ENCODE measurements at places on chromosomes 13 and 19.
A peak's percentile ranks its signal among the peaks of the same experiment; 100 is the strongest.

- DNase-seq: no peak
Observed at GRCh38 chr19:13918726-13919411, 12.9 kb downstream of the CC2D1A start.

DNA sequence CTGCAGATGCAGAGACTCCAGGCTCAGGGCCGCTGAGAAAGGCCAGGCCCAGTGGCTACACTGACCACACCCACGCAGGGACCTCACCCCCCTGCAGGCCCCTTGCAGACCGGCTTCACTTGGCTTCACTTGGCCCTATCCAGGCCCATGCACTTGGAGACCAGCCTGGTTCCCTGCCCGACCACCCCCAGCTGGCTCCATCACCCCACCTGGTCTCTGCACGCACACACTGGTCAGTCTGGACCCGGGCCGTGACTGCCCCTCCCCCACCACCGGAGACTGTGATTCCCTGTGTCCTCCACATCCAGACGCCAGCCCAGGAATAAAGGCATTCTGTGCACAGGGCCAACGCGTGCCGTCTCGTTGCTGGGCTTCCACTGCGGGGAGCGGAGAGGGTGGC, 4.9 kb upstream of the EBI3 start:
- no peak for DNase-seq

DNA sequence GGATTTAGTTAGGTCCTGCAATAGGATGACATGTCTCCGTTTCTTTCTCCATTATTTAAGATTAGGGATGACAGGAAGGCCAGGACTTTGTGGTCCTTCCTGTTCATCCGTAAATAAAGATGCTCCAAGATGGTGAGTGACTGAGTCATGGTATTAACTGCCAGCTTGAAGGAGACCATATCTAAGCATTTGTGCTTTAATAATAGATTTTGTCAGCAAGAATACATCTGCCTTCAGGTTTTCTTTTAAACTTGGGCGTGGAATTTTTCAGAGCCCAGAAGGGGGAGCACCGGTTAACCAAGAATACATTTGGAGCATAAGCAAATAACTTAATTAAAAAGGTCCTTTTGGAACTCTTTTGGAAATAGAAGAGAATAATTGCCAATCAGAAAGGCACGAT, 68.2 kb downstream of the ARHGAP35 start:
- DNase-seq: no peak

GRCh38 chr19:48469934-48470680, 938 bp downstream of the CYTH2 start:
- DNase-seq: no peak

DNA sequence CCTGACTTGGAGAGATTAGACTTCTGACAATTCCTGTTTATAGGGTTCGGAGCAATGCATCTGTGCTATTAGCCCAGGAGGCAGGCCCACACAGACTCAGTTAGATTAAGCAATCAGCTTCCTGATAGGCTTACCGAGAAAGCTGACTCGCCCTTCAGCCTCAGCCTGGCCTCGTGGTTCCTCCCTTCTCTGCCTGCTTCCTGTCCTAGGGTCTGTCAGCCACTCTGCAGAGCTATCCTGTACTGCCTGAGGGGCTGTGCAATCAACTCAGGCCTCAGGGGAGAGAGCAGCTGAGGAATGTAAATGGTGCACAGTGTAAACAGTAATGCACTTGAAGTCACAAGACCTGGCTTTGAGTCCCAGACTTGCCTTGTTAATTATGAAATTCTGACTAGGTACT, 30.7 kb downstream of the HTR2A start:
- DNase-seq: no peak

- no peak for DNase-seq
Observed at GRCh38 chr13:43058831-43059230, 35.4 kb downstream of the DNAJC15 start.

GRCh38 chr13:50594276-50595051, 249.0 kb downstream of the DLEU7 start:
- DNase-seq: no peak

- DNase-seq: no peak
Observed at GRCh38 chr19:2236064-2236313, 140 bp downstream of the PLEKHJ1 start.

DNA sequence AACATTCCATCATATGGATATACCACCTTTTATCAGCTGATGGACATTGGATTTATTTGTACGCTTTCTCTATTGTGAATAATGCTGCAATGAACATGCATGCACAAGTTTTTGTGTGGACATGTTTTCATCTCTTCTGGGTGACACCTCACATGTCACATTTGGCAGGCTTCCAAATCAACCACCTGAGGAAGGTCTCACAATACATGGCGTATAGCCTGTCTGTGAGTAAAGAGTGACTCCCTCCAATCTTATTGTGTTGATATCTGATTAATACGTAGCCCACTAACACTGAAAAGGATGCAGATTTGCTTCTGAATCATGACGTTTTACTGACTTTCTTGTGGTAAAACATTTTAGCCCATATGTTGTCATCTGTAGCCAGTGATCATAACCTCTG, 61.1 kb downstream of the SLC15A1 start:
- no peak for DNase-seq

GRCh38 chr19:19554074-19555023, 16.3 kb downstream of the CILP2 start:
- peak; percentile 65 for DNase-seq

DNA sequence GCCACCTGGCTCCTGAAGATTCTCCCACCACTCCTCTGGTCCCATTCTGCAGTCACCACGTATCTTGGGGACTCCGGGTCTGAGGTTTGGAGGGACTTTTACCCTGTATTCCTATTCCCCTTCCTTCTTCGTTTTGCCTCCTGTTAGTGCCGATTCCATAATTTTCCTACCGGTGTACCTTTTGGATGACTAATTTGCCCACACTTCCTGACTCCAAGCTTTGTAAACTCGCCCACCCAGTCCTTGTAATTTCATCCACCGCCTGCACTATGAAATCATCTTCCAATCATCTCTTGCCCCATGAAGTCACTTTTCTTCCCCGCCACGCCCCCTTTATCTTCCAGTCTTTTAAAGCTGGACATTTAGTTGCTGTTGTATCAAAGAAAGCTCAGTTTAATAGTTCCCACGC, 572 bp downstream of the UCHL3 start:
- DNase-seq: peak; percentile 17

- DNase-seq: peak; percentile 58
Observed at GRCh38 chr19:39341129-39341718, 997 bp upstream of the SAMD4B start.

- no peak for DNase-seq
Observed at GRCh38 chr19:28061111-28061510, 1151.8 kb downstream of the UQCRFS1 start.

GRCh38 chr13:33208290-33209220, 77.0 kb downstream of the STARD13 start:
- DNase-seq: no peak

DNA sequence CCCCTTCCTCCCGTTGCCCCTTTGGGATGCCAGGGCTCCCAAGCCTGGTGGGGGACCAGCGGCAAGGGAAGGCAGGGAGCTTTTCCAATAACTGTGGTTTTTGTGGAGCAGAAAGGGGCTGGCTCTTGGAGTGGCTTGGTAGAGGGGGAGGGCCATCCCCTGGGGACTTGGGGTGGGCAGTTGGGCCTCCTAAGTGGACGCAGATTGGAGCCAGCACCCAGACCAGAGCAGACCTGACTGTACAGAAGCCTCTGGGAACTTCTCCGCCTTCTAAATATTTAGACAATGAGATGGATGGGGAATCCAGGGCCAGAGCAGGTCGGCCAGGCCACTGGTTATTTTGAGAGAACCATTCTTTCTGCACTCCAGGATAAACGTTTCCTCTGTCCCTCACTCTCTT, 4.2 kb downstream of the PTGIR start:
- DNase-seq: no peak

All from CD8-positive, alpha-beta T cell (primary cell).